GM23248 (cell line): ENCODE measurements at places on chromosomes 4 and X. TPM values are rescaled to one million over a fixed set of nuclear protein-coding genes. Genes with fewer than 3 reads are reported as not detected.
A peak's percentile ranks its signal among the peaks of the same experiment; 100 is the strongest.

The CLCN4 gene
- total RNA-seq = 0.89 and 0.97 TPM in 2 replicates

The SLC6A14 gene
- total RNA-seq = not detected in 2 replicates

The HSFX2 gene
- total RNA-seq = 0.43 TPM in 1 of 2 replicates, not detected in the other

The GAGE2A gene
- not detected in 2 replicates for total RNA-seq

The FGG gene
- total RNA-seq = not detected in 2 replicates

The CCDC160 gene
- total RNA-seq = not detected in 2 replicates

The CXorf38 gene
- total RNA-seq = 7.7 and 12.9 TPM in 2 replicates

The CSAG3 gene
- total RNA-seq = not detected in 2 replicates

The GLOD5 gene
- total RNA-seq = not detected in 2 replicates

The SLC7A11 gene
- 67.2 and 72.3 TPM in 2 replicates for total RNA-seq

The UGT2B7 gene
- total RNA-seq = not detected in 2 replicates

DNA sequence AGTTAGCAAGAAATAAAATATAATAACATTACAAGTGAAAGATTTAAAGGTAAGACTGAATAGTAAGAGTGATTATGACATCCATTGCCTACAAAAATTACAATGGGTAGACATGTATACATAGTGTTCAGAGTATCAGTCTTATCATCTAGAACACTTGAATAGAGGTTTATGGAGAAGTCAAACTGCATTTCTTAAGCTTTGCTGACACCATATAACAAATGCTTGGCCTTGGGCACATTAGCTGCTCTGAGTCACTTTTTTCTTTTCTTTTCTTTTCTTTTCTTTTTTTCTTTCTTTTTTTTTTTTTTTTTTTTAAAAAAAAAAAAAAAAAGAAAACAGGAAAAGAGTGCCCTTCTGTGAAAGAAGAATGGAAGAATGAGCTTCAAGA lies 220.0 kb downstream of the SPCS3 start:
- no peak overlapping the region for H3K27ac ChIP-seq
- H3K36me3 ChIP-seq = no peaks in the 10 kb centered on the region
- no peak overlapping the region for H3K4me3 ChIP-seq
- DNase-seq = peak; percentile 38
- H3K27me3 ChIP-seq = no peaks in the 10 kb centered on the region

DNA sequence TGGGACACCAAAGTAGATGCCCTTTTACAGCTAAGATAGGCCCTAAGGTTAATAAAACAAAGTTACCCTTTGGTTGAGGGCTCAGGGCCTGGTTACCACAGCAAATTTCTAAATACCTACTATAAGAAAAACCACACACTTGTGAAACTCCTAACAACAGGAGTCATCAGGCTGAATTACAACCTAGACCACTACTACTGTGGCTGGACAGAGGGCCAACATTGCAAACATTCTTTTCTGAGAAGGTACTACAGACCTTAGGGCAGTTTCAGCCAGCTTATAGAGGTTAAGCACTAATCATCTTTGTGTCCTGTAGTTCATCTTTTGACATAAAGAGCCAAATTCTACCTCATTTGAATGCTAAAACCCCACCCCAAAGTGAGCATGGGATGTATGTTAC lies 504.0 kb downstream of the RAPGEF2 start:
- no peaks in the 10 kb centered on the region for H3K4me1 ChIP-seq
- no peak overlapping the region for H3K4me3 ChIP-seq
- H3K36me3 ChIP-seq = no peaks in the 10 kb centered on the region
- H3K27ac ChIP-seq = no peak overlapping the region
- no peaks in the 10 kb centered on the region for H3K27me3 ChIP-seq

DNA sequence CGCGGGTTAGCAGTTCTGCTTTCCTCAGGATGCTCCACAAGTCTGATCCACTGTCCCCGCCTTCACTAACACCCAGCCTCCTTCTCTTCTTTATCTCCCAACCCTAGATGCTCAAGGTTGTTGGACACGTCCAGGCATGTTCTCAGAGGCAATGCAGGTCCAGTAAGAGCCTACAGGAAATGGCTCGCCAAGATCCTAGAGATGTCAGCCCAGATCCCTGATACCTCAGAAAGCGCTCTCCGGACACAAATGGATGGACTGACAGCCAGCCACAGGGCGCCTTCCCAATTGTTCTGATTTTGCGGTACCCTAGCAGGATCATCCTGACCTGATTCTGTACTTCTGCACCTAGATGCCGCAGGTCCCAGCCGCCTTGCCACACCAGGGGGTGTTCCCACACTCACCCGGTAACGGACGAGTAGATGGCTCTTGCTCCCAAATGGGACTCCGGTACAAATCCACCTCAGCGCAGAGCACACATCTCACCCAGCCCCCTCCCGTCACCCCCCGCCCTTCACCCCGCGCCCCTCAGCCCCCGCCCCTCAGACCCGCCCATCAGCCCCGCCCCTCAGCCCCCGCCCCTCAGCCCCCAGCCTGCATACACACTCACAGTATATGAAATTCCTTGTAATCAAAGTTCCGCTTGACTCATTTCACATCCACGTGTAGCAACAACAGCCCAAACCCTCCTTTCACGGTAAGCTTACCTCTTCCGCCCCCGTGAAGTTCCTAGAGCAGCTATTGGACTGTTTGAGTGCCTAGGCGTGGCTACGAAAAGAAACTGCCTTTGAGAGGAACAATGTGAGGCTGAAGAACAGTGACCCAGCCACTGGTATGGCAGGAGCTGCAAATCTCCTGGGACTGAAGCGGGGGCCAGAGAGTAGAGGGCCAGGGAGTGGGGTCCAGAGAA lies at the start of gene EDA2R:
Gene EDA2R, minus strand, starts transcription at position 488 of the 910 bp plus-strand sequence. CDS start 23,058 bp downstream, outside the sequence.
- H3K27ac ChIP-seq = peak within 1 kb of the TSS; percentile 75
- no peaks in the 10 kb centered on the region for H3K36me3 ChIP-seq
- H3K4me3 ChIP-seq = peak within 1 kb of the TSS; percentile 82
- H3K27me3 ChIP-seq = no peaks in the 10 kb centered on the region
- peak; percentile 82 for DNase-seq
- H3K4me1 ChIP-seq = peaks cover 22% of the 10 kb centered on the region

DNA sequence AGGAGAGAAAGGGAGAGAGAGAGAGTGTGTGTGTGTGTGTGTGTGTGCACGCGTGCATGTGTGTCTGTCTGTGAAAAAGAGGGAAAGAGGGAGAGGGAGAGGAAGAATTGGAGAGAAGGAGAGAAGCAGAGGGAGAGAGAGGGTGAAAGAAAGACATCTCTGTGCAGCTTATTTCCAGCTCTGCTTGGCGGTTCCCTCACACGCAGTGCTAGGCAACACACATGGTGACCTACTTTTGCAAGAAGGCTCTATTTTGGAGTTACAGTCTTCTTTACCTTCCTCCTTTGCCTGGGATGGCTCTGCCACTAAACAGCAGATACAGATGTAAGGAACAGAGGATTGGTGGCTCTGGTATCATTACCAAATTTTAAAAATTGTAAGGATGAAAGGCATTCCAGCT lies 40.1 kb downstream of the SLC16A2 start:
- H3K27me3 ChIP-seq = no peaks in the 10 kb centered on the region
- DNase-seq = peak; percentile 16

DNA sequence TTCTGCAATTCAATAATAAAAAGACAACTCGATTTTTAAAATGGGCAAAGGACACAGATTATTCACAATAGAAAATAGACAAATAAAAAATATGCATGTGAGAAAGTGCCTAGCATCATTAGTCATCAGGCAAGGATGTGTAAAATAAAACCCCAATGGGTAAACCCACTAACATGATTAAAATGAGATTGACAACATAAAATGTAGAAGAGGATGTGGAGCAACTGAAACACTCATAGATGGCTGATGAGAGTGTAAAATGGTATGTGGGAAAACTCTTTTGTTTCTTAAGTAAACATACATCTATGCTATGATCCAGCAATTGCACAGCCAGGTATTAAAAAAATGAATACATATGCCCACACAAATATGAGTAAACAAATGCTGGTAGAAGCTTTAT lies 177.6 kb downstream of the IQCM start:
- no peaks in the 10 kb centered on the region for H3K27me3 ChIP-seq
- H3K4me3 ChIP-seq = no peak overlapping the region
- peak; percentile 55 for DNase-seq
- peaks cover 8% of the 10 kb centered on the region for H3K4me1 ChIP-seq
- H3K27ac ChIP-seq = no peak overlapping the region

- no peak overlapping the region for H3K4me3 ChIP-seq
- H3K27me3 ChIP-seq = no peaks in the 10 kb centered on the region
- DNase-seq = no peak
- H3K27ac ChIP-seq = no peak overlapping the region
- H3K4me1 ChIP-seq = peaks cover 27% of the 10 kb centered on the region
Observed at GRCh38 chrX:136032370-136032769, 47.1 kb downstream of the SLC9A6 start.

DNA sequence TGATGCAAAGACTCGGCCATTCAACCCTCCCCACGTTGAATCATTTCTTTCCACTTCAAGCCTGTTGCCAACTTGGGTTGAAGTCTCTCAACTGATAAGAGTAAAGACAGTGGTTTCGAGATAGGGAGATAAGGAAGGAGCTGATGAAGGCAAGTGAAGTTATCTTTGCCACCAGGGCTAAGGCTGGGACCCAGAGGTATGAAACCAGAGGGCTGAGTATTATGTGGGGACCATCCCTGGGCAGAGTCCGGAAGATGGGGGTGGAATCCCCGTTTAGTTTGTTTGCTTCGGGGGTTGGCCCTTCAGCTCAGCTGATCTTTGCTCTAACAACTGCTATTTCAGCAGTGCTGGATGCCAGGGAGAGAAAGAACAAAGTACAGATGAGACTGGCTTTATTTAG lies 2.3 kb upstream of the XPNPEP2 start:
- no peak overlapping the region for H3K27ac ChIP-seq
- H3K4me1 ChIP-seq = peaks cover 14% of the 10 kb centered on the region
- H3K27me3 ChIP-seq = no peaks in the 10 kb centered on the region
- no peak overlapping the region for H3K4me3 ChIP-seq
- no peak for DNase-seq

GRCh38 chr4:76659103-76659490 lies 224.1 kb downstream of the SHROOM3 start:
- no peaks in the 10 kb centered on the region for H3K27me3 ChIP-seq
- H3K27ac ChIP-seq = peak overlapping the region; percentile 78
- DNase-seq = no peak
- H3K4me3 ChIP-seq = no peak overlapping the region

- no peaks in the 10 kb centered on the region for H3K4me1 ChIP-seq
- H3K36me3 ChIP-seq = no peaks in the 10 kb centered on the region
- no peak for DNase-seq
Observed at GRCh38 chrX:124902953-124903352, 416.7 kb upstream of the TEX13C start.

GRCh38 chrX:93422693-93423092 lies 250.7 kb downstream of the NAP1L3 start:
- peak; percentile 24 for DNase-seq
- H3K4me3 ChIP-seq = no peak overlapping the region
- no peaks in the 10 kb centered on the region for H3K36me3 ChIP-seq
- H3K27me3 ChIP-seq = no peaks in the 10 kb centered on the region
- H3K27ac ChIP-seq = no peak overlapping the region

- H3K4me1 ChIP-seq = no peaks in the 10 kb centered on the region
- no peak overlapping the region for H3K27ac ChIP-seq
- no peaks in the 10 kb centered on the region for H3K36me3 ChIP-seq
Observed at GRCh38 chr4:59247032-59247431, 1953.1 kb upstream of the ADGRL3 start.

- H3K36me3 ChIP-seq = no peaks in the 10 kb centered on the region
- DNase-seq = peak; percentile 70
- H3K4me3 ChIP-seq = peak overlapping the region; percentile 39
- H3K27ac ChIP-seq = peak overlapping the region; percentile 46
- H3K27me3 ChIP-seq = no peaks in the 10 kb centered on the region
Observed at GRCh38 chrX:150062292-150063137, 124.2 kb upstream of the EOLA2 start.

GRCh38 chrX:129846716-129847115 lies 3.0 kb upstream of the ZDHHC9 start:
- no peak overlapping the region for H3K4me3 ChIP-seq
- no peaks in the 10 kb centered on the region; the same call in 1 of the 2 replicates for H3K4me1 ChIP-seq
- no peaks in the 10 kb centered on the region for H3K36me3 ChIP-seq
- no peak overlapping the region for H3K27ac ChIP-seq
- no peaks in the 10 kb centered on the region for H3K27me3 ChIP-seq

GRCh38 chrX:53456254-53456653 lies 22.1 kb upstream of the HSD17B10 start:
- no peaks in the 10 kb centered on the region for H3K36me3 ChIP-seq
- peak; percentile 78 for DNase-seq
- no peaks in the 10 kb centered on the region for H3K27me3 ChIP-seq
- H3K4me1 ChIP-seq = peaks cover 20% of the 10 kb centered on the region

GRCh38 chrX:153934148-153934761 lies 582 bp downstream of the NAA10 start:
- no peak for DNase-seq
- peak overlapping the region; percentile 86 for H3K4me3 ChIP-seq
- H3K27me3 ChIP-seq = no peaks in the 10 kb centered on the region
- H3K27ac ChIP-seq = peak overlapping the region; percentile 45
- no peaks in the 10 kb centered on the region for H3K36me3 ChIP-seq
- H3K4me1 ChIP-seq = no peaks in the 10 kb centered on the region

- no peaks in the 10 kb centered on the region; the same call in 1 of the 2 replicates for H3K27me3 ChIP-seq
- no peaks in the 10 kb centered on the region for H3K36me3 ChIP-seq
- H3K4me3 ChIP-seq = no peak overlapping the region
- no peak overlapping the region for H3K27ac ChIP-seq
Observed at GRCh38 chr4:82057990-82058544, 315.7 kb downstream of the HNRNPD start.

DNA sequence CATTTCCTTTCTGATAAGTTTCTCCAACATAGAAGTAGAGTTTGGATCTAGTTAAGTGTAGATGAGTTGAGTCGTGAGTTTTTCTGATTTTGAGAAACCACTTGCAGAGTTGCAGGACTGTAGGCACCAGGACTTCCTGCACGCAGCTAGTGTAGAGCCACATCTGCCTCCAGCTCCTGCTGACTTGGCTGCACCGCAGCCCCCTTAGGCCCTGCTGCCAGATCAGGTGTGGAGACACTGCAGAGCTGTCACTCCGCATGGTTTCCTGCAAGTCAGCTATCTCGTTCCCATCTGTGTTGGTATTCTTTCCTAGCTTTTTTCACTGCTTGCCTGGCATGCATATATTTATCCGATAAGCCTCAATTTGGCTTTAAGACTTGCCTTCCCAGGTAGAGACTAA lies 48.9 kb downstream of the PCDH7 start:
- no peak overlapping the region for H3K27ac ChIP-seq
- H3K36me3 ChIP-seq = no peaks in the 10 kb centered on the region
- no peaks in the 10 kb centered on the region for H3K4me1 ChIP-seq
- H3K27me3 ChIP-seq = no peaks in the 10 kb centered on the region
- no peak overlapping the region for H3K4me3 ChIP-seq
- no peak for DNase-seq

DNA sequence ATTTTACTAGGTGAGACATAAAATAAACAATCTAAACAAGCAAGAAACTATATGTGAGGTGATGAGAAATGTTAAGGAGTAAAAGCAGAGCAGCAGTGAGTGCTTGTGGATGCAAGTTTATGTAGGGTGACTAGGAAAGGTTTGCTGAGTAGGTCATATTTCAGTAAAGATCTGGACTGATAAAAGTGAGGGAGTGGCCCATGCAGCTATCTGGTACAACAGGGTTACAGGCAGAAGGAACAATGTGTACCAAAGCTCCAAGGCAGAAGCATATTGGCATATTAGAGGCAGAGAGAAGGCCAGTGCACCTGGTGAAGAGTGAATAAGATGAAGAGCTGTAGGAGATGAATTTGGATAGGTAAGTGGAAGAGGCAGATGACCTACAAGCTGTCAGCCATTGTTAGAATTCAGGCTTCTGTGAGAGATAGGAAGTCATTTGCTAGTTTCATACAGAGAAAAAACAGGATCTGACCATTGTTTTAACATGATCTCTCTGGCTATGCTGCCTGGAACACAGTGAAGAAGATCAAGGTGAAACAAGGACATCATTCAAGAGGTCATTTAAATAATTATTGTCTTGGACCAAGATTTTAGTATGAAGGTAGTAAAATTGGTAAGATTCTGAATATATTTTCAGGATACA lies 274.6 kb downstream of the ANKRD50 start:
- no peak overlapping the region for H3K4me3 ChIP-seq
- H3K4me1 ChIP-seq = no peaks in the 10 kb centered on the region
- H3K27me3 ChIP-seq = no peaks in the 10 kb centered on the region
- DNase-seq = no peak
- H3K27ac ChIP-seq = no peak overlapping the region
